Sigmoid colon (tissue), 7 donors: ENCODE measurements at places on chromosomes 2 and 18. TPM values are rescaled to one million over a fixed set of nuclear protein-coding genes. Genes with fewer than 3 reads are reported as not detected.

The GCKR gene
- 1.1 TPM for total RNA-seq

The PLA2R1 gene
- total RNA-seq = 3.9 TPM

The TTN gene
- total RNA-seq = 12.1 TPM

The HTRA2 gene
- total RNA-seq = 33.9 TPM

The MBD5 gene
- 71.7 TPM for total RNA-seq

DNA sequence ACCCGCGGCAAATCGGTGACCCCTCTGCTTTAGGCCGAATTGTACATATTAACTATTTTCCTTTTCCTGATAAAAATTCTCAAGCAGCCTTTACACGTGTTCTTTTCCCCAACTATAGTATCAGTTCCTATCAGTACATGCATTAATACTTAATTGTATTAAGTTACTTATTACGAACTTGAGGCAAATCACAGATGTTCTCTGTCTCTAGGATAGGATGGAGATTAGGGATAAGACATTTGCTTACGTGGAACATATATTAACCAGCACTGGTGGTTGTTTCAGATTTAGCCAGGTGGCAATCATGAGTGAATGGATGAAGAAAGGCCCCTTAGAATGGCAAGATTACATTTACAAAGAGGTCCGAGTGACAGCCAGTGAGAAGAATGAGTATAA is 675 bp downstream of the GEMIN6 start:
- H3K27ac ChIP-seq = peak overlapping the region; percentile 73
- no peak for DNase-seq
- no peaks in the 10 kb centered on the region for H3K27me3 ChIP-seq
- H3K4me1 ChIP-seq = peaks cover 8% of the 10 kb centered on the region
- peak overlapping the region; percentile 66 for H3K4me3 ChIP-seq
- peaks cover 6% of the 10 kb centered on the region for H3K36me3 ChIP-seq

DNA sequence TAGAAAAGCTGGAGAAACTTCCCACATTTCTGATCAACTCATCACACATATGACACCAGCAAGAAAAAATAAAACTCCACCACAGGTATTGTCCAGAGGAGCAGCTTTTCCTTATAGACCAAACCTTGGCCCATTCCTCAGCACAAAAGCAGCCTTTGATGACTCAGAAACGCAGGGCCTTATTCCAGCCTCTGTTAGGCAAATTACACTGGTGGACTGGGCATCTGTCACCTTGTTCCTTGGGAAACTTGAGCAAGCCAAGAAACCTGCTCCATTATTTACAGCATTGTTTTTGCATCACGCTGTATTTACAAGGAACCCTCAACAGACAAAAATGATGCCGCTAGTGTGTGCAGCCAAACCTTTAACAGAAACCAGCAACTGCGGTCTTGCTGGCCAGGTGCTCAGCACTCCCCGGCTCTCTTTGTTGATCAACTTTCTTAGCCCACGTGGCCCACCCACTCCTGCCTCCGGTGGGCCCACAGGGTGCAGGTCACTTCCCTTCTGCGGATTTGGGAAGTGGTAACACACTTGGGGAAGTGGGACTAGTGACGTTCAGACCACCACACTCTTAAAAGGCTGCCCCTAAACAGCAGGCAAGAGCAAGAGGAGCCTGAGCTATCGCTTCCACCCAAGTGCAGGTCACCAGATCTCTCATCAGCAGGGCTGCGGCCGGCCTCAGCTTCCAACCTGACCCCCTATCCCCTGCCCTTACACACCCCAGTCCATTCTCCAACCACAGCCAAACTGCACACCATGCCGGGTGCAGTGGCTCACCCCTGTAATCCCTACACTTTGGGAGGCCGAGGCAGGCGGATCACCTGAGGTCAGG is 1.5 kb downstream of the AP1S3 start:
- no peak for DNase-seq
- H3K27ac ChIP-seq = no peak overlapping the region
- no peaks in the 10 kb centered on the region for H3K27me3 ChIP-seq
- H3K4me3 ChIP-seq = no peak overlapping the region

DNA sequence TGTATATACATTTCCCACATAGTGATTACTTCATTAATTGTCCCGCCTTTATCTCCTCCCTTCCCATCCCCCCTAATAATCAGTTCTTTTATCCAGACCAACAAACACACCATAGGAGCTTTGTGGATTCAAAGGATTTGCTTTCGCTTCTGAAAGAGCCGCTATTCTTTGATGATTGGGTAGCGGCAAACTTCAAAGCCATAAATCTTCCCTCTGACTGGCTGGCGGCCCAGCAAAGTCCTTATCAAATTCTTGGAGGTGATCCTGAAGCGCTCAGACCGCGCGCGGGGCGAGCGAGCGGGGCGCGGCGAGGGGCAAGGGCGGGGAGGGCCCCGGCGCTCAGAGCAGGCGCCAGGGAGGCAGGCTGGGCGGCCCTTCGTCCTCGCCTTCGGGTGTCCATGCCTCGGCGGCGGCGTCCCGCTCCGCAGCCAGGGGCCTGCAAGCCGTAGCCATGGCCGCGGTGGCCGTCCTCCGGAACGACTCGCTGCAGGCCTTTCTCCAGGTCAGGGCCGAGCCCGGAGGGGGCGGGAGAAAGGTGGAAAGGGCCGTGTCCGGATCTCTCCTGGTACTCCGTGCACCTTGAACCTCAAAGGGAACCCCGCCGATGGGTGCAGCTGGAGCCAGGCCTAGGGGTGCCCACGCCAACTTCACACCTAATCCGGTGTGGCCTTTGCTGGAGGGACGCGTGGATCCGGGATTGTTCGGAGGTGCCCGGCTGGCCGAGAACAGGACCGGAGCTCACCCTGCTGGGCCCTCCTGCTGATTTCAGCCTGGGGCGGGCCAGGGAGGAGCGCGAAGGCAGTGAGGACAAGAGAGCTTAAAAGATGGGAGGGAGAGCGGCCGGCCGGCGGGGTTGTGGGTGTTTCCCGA is at the start of gene SP5:
Gene SP5 (plus strand): TSS at position 276 of the 870 bp plus-strand sequence. CDS start 176 bp downstream, at position 452.
- peak within 1 kb of the TSS; percentile 61 for H3K27ac ChIP-seq
- peak within 1 kb of the TSS; percentile 57 for H3K4me3 ChIP-seq
- H3K27me3 ChIP-seq = peaks cover 47% of the 10 kb centered on the region
- H3K4me1 ChIP-seq = peaks cover 55% of the 10 kb centered on the region
- peak; percentile 85 for DNase-seq
- no peaks in the 10 kb centered on the region for H3K36me3 ChIP-seq

DNA sequence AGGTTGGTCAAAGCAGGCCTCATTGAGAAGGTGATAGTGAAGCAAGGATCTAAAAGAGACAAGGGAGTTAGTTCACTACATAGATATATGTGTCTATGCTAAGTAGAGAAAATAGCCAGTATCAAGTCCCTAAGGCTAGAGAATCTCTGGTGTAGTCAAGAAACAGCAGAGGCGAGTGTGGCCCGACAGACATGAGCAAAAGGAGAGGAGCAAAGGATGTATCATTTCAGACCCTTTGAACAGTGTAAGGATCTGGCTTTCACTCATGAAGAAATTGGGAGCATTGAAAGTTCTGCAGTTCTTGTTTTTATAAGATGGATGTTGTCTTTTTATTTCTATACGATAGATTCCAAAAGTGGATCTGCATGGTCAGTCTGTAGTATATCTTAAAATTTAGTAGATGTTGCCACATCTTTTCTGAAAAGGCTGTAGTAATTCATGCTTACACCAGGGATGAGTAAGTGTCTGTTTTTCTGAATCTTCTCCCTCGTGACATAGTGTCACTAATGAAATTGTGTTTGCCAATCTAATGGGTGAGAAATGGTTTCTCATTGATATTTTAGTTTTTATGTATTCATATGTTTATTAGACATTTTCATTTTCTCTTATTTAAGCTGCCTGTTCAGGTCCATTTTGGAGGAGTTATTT is 18.8 kb downstream of the SP100 start:
- H3K4me1 ChIP-seq = peaks cover 1% of the 10 kb centered on the region
- no peaks in the 10 kb centered on the region for H3K27me3 ChIP-seq
- H3K27ac ChIP-seq = no peak overlapping the region
- no peak for DNase-seq

- peak overlapping the region; percentile 57 for H3K4me3 ChIP-seq
- H3K27me3 ChIP-seq = no peaks in the 10 kb centered on the region
- peaks cover 68% of the 10 kb centered on the region for H3K4me1 ChIP-seq
- peak; percentile 63 for DNase-seq
- peak overlapping the region; percentile 89 for H3K27ac ChIP-seq
- no peaks in the 10 kb centered on the region for H3K36me3 ChIP-seq
Observed at GRCh38 chr18:76451396-76452331, 43.4 kb downstream of the ZNF516 start.

- no peaks in the 10 kb centered on the region for H3K27me3 ChIP-seq
- peaks cover 22% of the 10 kb centered on the region for H3K4me1 ChIP-seq
- H3K27ac ChIP-seq = no peak overlapping the region
- DNase-seq = no peak
Observed at GRCh38 chr2:1748176-1748740, 3.9 kb upstream of the PXDN start.

DNA sequence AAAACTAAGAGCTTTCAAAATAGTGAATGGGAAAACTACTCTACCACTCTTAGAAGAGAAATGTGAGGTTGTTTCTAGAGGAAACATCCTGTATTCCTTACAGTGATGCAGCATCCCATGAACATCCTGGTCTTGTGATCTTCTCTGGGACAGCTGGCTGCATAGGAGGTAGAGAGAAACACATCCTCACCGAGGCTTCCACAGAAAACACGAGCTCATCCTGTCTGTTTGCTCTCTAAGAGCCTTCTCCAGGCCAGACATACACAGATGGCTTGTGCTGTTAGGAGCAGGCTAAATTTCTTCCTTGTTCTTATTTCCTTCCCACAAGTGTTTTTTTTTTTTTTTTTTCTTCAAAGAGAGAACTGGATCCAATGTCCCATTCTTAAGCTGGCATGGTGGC is 14.7 kb upstream of the FZD7 start:
- no peaks in the 10 kb centered on the region for H3K36me3 ChIP-seq
- H3K27me3 ChIP-seq = no peaks in the 10 kb centered on the region
- peaks cover 30% of the 10 kb centered on the region for H3K4me1 ChIP-seq

- no peak overlapping the region for H3K4me3 ChIP-seq
- no peaks in the 10 kb centered on the region for H3K4me1 ChIP-seq
- no peaks in the 10 kb centered on the region for H3K36me3 ChIP-seq
- no peak for DNase-seq
- H3K27ac ChIP-seq = no peak overlapping the region
- no peaks in the 10 kb centered on the region for H3K27me3 ChIP-seq
Observed at GRCh38 chr18:54127759-54128378, 96.6 kb downstream of the MBD2 start.

GRCh38 chr2:24579053-24579803 is 88.2 kb downstream of the NCOA1 start:
- DNase-seq = no peak
- peaks cover 13% of the 10 kb centered on the region for H3K4me1 ChIP-seq
- H3K4me3 ChIP-seq = no peak overlapping the region
- no peaks in the 10 kb centered on the region for H3K36me3 ChIP-seq
- no peaks in the 10 kb centered on the region for H3K27me3 ChIP-seq

- H3K4me3 ChIP-seq = no peak overlapping the region
- H3K4me1 ChIP-seq = no peaks in the 10 kb centered on the region
- H3K27me3 ChIP-seq = peaks cover 4% of the 10 kb centered on the region
- H3K36me3 ChIP-seq = no peaks in the 10 kb centered on the region
- no peak overlapping the region for H3K27ac ChIP-seq
- no peak for DNase-seq
Observed at GRCh38 chr2:73314441-73314840, 21.1 kb upstream of the EGR4 start.

- H3K27ac ChIP-seq = no peak overlapping the region
- H3K27me3 ChIP-seq = no peaks in the 10 kb centered on the region
- no peak overlapping the region for H3K4me3 ChIP-seq
- no peak for DNase-seq
- H3K4me1 ChIP-seq = no peaks in the 10 kb centered on the region
- no peaks in the 10 kb centered on the region for H3K36me3 ChIP-seq
Observed at GRCh38 chr2:151630372-151630771, 103.9 kb downstream of the NEB start.
